ENCODE measurements at places on chromosomes 2 and 18.
A peak's percentile ranks its signal among the peaks of the same experiment; 100 is the strongest.

DNA sequence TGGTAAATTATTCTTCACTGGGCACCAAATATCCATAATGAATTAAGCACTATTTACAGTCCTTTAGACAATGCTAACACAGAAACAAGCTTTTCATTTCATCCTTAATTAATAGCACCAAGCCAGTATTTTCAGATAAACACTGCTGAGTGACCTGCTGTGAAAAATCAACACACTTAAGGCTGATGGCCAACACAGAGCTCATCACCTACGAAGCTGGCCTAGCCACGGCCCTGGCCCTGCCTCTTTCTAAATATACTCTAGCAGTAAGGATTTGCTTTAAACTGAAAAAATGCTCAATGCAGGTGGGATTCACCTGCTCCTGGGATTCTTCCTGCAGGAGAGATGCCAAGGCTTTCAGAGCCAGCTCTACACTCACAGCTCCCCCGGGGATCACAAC lies 18.4 kb downstream of the CYB5A start:
- no peak for DNase-seq

DNA sequence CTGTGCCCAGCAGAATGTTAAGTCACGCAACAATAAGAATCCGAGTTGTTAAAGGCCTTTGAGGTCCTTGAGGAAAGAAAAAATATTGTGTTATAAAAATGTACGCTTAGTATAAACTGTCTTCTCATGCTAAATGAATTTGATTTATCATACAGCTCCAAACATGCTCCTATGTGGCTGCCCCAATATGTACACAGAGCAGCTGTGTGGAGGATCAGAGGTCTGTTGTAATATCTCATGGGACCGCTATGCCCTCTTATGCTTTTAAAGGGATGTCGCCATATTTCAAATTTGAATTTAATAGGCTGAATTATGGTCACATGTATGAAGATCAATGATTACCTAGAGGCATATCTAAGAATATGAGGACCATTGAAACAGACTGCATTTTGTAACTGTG lies 90.2 kb downstream of the SLC5A7 start:
- no peak for DNase-seq

DNA sequence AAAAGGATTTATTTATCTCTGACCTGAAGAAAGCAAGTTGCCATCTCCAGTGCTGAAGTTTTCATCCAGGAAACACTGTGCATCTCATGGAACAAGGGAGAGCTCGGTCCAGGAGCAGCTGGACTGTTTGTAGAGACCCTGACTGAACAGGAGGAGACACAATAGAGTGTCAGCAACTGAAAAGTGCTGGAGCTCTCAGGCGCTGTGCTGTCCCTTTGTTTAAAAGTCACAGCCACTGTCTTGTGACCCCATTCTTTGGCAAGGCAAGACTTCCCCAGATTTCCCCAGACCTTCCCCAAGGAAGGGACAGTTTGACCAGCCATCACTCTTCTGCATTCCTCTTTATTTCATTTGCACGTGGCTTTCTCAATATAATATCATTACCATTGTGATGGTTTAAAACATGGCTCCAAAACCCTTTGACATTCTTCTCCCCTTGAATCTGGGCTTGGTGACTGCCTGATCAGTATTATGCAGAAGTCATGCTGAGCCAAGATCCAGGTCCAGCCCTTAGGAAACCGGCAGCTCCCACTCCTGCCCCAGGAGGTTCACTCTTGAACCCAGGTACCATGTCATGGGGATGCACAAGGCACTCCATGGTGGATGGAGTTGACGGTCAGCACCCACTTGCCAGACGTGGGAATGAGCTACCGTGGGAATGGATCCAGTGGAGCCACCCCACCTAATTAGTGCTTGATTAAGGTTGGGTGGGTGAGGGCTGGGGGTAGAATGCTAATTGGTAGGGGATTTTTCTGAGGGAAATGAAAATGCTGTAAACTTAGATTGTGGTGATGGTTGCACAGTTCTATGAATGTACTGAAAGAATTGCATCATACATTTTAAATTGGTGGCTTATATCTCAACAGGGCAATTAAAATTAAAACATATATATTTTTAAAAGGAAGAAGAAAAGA lies 497.9 kb upstream of the RAB6C start:
- DNase-seq: no peak

DNA sequence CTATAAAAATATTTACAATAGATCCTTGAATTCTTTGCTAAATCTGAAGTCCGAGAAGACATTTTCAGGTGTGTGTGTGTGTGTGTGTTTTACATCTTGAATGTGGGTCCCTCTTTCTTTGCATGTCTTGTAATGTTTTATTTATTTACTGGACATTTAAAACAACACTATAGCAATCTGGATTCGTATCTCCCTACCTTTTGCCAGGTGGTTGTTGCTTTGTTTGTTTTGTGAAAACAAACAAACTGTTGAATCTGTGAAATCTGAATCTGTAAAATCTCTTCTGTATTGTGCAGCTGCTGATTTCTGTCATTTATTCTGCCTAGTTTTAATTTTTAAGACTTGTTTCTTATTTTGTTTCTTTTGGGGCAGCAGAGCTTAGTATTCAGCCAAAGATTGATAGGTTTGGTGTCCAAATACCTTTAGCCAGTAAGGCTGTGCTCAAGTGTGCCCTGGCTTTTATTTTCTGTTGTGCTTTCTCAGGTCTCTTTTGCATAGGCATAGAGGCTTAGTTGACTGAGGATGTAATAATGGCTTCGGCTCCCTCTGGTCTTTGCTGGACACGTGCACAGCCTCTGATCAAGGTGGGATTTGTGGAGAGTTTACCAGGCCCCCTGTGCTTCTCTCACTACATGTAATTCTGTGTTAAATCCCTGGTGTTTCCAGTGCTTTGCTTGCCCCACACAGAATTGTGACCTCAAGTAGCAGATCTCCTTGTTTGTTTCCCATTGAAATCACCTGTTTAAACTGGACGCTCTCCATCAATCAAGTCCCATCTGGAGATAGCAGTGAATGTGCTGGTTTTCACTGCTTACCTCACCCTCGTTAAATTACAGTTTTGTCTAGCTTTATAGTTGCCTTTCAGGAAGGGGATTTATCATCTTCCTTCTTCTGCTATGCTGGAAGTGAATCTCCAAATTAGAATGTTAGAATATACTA lies 71.1 kb downstream of the BIRC6 start:
- DNase-seq: no peak

DNA sequence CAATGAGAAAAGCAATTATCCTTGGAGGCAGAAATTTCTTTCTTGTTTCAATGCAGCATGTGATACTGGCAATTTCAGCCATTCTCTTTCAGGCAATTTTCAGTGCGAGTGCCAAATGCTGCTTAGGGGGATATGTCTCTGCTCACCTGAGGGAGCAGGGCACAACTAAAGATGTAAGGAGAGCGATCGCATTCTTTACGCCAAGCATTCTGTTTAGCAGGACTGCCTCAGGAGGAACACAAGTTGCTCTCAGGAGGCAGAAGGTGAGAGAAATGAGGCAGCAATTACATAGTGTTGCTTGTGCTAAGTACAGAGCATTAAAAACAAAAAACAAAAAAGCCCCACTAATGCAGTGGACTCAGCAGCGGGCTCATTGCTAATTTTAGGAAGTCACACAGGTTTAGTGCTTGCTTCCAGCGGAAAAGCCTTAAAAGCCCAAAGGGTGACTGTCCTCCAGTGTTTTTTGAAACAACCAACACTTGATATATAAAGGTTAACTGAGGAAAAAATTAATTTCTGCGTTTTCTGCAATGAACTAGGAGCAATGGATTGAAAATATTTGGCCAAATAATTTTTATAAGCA lies 116.9 kb downstream of the METTL8 start:
- no peak for DNase-seq

DNA sequence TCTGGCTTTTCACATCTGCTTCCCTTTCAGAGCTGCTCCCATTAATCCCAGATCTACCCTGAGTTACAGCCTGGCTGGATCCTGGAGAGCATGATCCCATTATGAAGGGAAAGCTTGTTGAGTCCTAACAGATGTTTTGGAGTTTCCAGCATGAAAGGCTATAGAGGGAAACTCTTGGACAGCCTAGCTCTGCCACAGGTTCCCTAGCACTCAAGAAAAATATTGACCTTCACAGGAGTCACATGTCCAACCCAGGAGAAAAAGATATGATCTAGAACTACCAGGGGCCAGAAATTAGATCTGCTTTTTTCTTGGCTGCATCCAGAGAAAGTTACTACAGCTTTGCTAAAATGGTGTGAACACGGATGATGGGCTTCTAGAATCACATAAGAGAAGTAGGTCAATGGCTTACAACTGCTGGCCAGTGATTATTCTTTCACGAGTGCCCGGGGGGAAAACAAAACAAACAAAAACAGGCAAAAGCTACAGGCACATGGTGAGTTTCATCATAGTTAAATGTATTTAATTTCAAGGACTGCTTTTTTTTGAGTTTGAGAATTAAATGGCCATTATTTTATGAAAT lies 15.9 kb downstream of the CCDC93 start:
- DNase-seq: no peak

- DNase-seq: no peak
Observed at GRCh38 chr18:35467624-35468016, 30.1 kb downstream of the INO80C start.

GRCh38 chr2:37679072-37679695 lies 7.7 kb upstream of the CDC42EP3 start:
- no peak for DNase-seq

DNA sequence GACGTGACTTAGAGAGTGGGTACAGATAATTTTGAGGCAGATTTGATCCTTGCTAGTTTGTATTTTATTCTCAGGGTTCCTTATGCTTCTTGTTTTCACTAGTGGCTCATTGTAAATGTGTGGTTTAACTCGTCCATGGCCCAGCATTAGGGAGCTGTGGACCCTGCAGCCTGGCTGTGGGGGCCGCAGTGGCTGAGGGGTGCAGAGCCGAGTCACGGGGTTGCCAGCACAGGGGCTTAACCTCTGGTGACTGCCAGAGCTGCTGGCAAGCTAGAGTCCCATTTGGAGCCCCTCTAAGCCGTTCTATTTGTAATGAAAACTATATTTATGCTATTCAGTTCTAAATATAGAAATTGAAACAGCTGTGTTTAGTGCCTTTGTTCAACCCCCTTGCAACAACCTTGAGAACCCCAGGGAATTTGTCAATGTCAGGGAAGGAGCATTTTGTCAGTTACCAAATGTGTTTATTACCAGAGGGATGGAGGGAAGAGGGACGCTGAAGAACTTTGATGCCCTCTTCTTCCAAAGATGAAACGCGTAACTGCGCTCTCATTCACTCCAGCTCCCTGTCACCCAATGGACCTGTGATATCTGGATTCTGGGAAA lies 269.9 kb downstream of the MYT1L start:
- DNase-seq: no peak

DNA sequence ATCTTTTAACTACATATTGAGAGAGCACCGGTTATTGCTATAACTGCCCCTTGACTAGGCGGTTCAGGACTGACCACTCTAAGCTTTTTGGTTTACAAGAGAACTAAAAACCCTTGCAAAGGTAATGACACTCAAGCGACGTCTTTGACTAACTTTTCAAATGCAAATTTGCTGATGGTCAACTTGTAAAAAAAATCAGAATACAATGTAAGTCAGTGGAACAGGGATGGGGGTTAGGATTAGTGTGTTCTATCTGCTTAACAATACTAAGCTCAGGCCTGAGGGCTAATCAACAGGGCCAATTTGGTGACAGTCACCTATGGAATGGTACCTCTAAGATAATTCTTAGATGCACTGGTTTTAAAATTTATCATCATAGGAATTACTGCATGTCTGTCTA lies 57.1 kb downstream of the ZAP70 start:
- DNase-seq: no peak

DNA sequence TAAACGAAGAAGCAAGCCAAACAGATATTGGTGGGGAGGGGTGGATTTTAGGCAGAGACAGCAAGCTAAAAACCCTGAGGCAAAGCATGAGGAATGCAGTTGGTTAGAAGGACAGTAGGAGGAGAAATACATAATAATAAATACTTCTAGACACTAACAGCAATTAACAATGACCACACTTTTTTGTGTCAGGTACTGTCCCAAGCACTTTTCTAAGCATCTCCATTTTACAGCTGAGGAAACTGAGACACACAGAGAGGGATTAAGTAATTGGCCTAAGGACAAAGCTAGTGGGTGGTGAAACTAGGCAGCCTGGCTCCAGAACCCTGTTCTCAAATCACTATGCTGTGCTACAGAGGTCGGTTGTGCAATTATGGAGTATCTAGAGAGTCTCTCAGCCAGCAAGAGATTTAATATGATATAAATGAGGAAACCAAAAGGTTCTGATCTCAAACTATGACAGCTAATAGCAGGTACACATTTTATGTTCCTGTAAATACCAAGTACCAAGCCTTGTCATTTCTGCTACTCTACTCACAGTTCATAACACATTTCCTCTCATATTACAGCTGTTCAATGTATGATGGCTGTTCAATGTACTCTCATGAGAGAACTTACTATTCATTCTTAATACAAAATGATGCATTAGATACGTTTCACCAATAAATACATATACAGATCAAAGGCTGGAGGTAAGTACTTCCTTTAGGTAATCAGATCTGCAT lies 5.3 kb downstream of the MAP4K3 start:
- DNase-seq: peak; percentile 64

GRCh38 chr2:143572421-143572820 lies 443.2 kb downstream of the ARHGAP15 start:
- DNase-seq: no peak

- no peak for DNase-seq
Observed at GRCh38 chr2:8256905-8257304, 425.0 kb upstream of the ID2 start.

DNA sequence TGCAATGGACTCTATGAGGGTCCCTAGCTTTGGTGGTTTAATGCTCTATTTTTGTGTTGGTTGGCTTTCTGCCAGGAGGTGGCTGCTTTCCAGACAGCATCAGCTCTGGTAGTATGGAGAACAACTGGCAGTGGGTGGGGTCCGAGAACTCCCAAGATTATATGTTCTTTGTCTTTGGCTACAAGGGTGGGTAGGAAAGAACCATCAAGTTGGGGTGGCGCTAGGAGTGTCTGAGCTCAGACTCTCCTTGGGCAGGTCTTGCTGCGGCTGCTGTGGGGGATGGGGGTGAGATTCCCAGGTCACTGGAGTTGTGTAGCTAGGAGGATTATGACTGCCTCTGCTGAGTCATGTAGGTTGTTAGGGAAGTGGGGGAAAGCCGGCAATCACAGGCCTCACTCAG lies 976.1 kb upstream of the GYPC start:
- no peak for DNase-seq

- no peak for DNase-seq
Observed at GRCh38 chr2:173654161-173654895, 299.7 kb downstream of the CDCA7 start.

DNA sequence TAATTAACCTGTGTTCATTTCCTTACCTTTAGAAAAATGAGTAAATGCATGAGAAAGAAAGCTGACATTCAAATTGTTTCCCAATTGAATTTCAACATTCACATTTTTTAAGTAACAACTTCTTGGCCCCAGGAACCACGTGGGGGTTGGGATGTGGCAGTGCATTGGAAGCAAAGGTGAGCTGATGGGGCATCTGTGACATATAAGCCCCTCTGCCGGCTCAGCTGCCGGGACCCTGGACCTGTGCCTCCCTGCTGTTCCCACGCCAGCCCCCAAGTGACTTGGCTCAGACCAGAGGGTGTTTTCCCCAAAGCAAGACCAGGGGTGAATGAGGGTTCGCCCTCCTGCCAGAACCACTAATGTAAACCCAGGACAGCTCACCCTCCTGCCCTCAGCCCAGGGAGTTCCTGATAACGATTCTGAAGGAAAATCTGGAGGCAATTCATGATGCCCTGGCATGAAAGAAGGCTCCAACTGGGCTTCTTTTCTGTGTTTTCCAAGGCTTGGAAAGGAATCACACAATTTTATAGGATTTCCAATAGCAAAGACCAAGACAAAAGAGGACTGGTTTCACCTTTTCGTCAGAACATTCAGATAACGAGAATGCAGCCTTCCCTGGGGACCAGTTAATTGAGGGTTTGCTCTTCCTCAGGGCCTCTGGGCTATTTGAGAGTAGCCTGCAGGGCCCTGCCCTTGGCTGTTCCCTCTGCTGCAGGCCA lies 193.2 kb upstream of the TWIST2 start:
- DNase-seq: no peak

Data from fibroblast of the aortic adventitia (primary cell).